Adrenal gland (tissue), 19 donors: ENCODE measurements at places on chromosomes 3 and 15. TPM values are rescaled to one million over a fixed set of nuclear protein-coding genes. Genes with fewer than 3 reads are reported as not detected.

- H3K4me1 ChIP-seq: peaks cover 7% of the 10 kb centered on the region
- H3K36me3 ChIP-seq: no peaks in the 10 kb centered on the region
- no peak overlapping the region for H3K27ac ChIP-seq
Observed at GRCh38 chr3:132290833-132291232, 26.4 kb upstream of the ACP3 start.

DNA sequence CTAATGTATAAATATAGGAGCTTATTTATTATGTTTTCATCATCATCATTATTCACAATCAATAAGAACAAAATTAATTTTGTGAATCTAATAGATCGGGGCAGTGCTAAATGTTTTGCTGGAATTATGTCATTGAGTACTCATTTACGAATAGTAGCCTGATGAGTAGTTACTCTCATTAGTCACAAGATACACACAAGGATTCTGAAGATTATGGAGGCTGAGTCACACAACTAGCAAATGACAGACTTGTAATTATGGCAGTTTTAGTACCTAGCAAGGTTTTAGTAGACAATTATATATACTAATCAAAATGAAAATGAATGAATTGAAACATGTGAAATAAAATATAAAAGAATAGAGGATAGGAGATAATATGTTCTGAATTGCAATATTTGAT is 954.2 kb downstream of the CADM2 start:
- H3K4me1 ChIP-seq: no peaks in the 10 kb centered on the region
- no peaks in the 10 kb centered on the region for H3K27me3 ChIP-seq
- no peak overlapping the region for H3K27ac ChIP-seq

DNA sequence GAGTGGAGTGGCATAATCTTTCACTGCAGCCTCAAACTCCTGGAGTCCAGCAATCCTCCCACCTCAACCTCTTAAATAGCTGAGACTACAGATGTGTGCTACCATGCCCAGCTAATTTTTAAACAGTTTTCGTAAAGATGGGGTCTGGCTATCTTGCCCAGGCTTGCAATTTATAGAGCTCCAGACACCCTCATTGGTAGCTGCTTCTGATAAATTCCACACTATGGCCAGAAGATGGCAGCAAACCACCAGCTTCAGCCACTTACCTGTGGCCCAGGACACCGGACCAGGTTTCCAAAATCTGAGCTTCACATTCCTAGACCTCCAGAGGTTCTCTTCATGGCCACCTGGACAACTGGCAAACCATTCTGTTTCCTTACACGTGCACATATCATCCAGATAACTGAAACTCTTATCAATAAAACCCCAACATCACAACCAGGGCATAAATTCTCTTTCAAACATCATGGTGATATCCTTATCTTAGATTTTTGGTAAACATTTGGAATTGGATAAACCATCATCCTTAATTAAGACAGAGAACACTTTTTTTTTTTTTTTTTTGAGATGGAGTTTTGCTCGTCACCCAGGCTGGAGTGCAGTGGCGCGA is 28.9 kb downstream of the FBXW12 start:
- no peak overlapping the region for H3K27ac ChIP-seq
- no peaks in the 10 kb centered on the region for H3K36me3 ChIP-seq
- peaks cover 5% of the 10 kb centered on the region for H3K4me1 ChIP-seq
- no peak overlapping the region for H3K4me3 ChIP-seq

DNA sequence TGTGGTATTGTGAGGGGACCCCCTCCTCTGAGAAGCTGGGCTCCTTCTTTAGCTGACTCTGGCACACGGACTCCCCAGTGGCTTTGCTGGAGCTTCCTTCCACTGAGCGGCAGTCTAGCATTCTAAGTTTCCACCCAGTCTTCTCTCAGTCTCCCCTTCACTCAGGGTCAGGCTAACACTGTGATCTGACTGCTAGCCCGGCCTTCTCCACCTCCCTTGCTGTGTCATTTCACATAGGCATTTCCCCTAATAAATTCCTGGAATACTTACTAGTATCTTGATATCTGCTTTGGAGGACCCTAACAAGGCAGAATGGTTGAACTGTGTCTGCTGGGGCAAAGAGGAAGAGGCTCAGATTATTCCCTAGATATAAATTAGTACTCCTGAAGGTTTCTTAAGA is 106.2 kb upstream of the THBS1 start:
- H3K4me3 ChIP-seq: no peak overlapping the region
- H3K4me1 ChIP-seq: no peaks in the 10 kb centered on the region
- no peak for DNase-seq
- H3K27ac ChIP-seq: no peak overlapping the region
- no peaks in the 10 kb centered on the region for H3K36me3 ChIP-seq

DNA sequence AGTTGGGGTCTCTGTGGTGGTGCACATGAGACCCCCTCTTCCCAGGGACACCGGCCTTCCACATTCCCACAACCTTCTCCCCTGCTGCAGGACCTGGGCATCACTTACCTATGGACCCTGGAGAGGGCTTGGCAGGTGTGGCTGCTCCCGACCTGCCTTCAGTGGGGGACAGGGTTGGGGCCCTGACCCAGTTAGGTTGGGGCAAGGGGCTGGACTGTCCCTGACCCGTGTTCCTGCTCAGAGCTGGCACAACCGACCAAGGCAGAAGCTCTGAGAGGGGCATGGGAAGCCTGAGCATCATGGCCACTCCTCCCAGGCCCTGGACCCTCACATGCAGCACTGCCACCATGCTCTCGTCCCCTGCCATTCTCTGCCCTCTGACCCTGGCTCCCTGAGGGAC is 6.1 kb downstream of the NBEAL2 start:
- DNase-seq: no peak
- no peak overlapping the region for H3K4me3 ChIP-seq
- no peaks in the 10 kb centered on the region for H3K36me3 ChIP-seq
- H3K27me3 ChIP-seq: no peaks in the 10 kb centered on the region
- H3K27ac ChIP-seq: no peak overlapping the region

SAMD7 gene
- total RNA-seq: not detected

GRCh38 chr3:119145500-119146167 is at the start of gene TEX55:
Gene TEX55, plus strand, starts transcription at chr3:119146165. Its CDS starts 25 bp downstream, at chr3:119146190.
- DNase-seq: no peak
- no peak within 1 kb of the TSS for H3K27ac ChIP-seq
- H3K4me1 ChIP-seq: no peaks in the 10 kb centered on the region
- no peak within 1 kb of the TSS for H3K4me3 ChIP-seq
- H3K36me3 ChIP-seq: no peaks in the 10 kb centered on the region

- no peaks in the 10 kb centered on the region for H3K36me3 ChIP-seq
- no peaks in the 10 kb centered on the region for H3K4me1 ChIP-seq
- DNase-seq: no peak
Observed at GRCh38 chr3:181790561-181790960, 78.8 kb downstream of the SOX2 start.

- DNase-seq: no peak
- no peaks in the 10 kb centered on the region for H3K36me3 ChIP-seq
- H3K27me3 ChIP-seq: no peaks in the 10 kb centered on the region
- no peaks in the 10 kb centered on the region for H3K4me1 ChIP-seq
- no peak overlapping the region for H3K4me3 ChIP-seq
Observed at GRCh38 chr3:12287727-12288181, 1.1 kb upstream of the PPARG start.

MEGF11 gene
- not detected for total RNA-seq

GRCh38 chr15:90165659-90166489 is 35.3 kb upstream of the SEMA4B start:
- peaks cover 15% of the 10 kb centered on the region for H3K4me1 ChIP-seq
- no peaks in the 10 kb centered on the region for H3K27me3 ChIP-seq
- no peaks in the 10 kb centered on the region for H3K36me3 ChIP-seq
- no peak overlapping the region for H3K4me3 ChIP-seq
- DNase-seq: peak; percentile 95

MOBP gene
- not detected for total RNA-seq

GRCh38 chr3:188303286-188303799 is 149.4 kb downstream of the LPP start:
- H3K27ac ChIP-seq: no peak overlapping the region
- H3K27me3 ChIP-seq: no peaks in the 10 kb centered on the region
- peaks cover 37% of the 10 kb centered on the region for H3K4me1 ChIP-seq
- H3K36me3 ChIP-seq: no peaks in the 10 kb centered on the region
- no peak for DNase-seq
- H3K4me3 ChIP-seq: no peak overlapping the region

DNA sequence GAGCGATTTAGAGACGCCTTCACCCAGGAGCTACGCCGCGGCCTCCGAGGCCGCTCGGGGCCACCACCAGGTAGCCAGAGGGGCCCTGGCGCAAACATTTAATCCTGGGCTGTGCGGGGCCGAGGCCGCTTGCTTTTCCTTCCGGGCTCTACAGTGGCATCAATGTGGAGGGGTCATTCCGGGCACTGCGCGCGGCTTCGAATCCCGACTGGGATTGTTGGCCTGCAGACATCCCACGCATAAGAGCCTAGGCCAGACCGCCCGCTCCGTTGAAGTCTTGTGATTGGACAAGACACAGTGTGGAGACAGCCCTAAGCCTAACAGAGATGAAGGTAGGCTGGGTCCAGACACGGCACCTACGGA is 568 bp upstream of the NCBP2 start:
- no peaks in the 10 kb centered on the region for H3K27me3 ChIP-seq
- peaks cover 12% of the 10 kb centered on the region for H3K36me3 ChIP-seq
- peak overlapping the region; percentile 97 for H3K27ac ChIP-seq
- DNase-seq: peak; percentile 68

DNA sequence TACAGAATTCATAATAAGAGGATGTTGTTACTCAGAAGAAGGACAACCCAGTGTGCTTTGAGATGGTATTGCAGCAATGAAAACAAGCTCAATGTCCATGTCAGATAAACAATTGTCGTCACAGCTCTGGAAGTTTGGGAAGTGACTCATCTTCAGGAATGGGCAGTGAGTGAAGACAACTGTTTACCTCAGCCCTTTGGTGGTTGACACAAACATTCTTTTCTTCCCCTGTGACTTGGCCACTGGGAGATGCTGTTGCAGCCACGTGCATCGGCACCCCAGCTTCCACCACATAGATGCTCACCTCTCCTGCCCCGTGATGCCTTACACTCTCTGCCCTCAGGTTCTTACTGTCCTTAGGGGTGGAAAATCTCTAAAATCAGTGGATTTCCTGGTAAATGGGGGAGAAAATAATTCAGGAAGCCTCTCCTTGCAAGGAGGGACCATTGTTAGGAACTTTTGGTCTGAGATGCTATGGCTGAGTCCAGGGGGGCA is 114.1 kb upstream of the GALNT15 start:
- H3K27me3 ChIP-seq: no peaks in the 10 kb centered on the region
- no peaks in the 10 kb centered on the region for H3K36me3 ChIP-seq
- peak overlapping the region; percentile 93 for H3K27ac ChIP-seq
- H3K4me1 ChIP-seq: peaks cover 4% of the 10 kb centered on the region
- DNase-seq: peak; percentile 83
- H3K4me3 ChIP-seq: no peak overlapping the region

ROPN1 gene
- not detected for total RNA-seq

DNA sequence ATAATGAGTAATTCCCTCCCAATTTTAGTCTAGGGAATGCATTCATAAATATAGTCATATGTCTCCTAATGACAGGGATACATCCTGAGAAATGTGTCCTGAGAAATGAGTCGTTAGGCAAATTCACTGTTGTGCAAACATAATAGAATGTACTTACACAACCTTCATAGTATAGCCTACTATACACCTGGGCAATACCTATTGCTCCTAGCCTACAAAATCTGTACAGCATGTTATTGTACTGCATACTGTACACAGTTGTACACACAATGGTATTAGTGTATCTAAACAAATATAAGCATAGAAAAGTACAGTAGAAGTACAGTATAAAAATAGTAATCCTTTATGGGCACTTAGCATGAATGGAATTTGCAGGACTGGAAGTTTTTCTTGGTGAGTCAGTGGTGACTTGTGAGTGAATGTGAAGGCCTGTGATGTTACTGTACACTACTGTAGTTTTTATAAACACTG is 6.6 kb downstream of the DTWD1 start:
- no peaks in the 10 kb centered on the region for H3K36me3 ChIP-seq
- H3K27me3 ChIP-seq: no peaks in the 10 kb centered on the region
- no peaks in the 10 kb centered on the region for H3K4me1 ChIP-seq
- H3K27ac ChIP-seq: no peak overlapping the region

GRCh38 chr15:96629511-96629910 is 299.0 kb downstream of the NR2F2 start:
- H3K36me3 ChIP-seq: no peaks in the 10 kb centered on the region
- no peak overlapping the region for H3K27ac ChIP-seq
- peak; percentile 24 for DNase-seq
- peaks cover 4% of the 10 kb centered on the region for H3K4me1 ChIP-seq
- no peaks in the 10 kb centered on the region for H3K27me3 ChIP-seq
- no peak overlapping the region for H3K4me3 ChIP-seq

DNA sequence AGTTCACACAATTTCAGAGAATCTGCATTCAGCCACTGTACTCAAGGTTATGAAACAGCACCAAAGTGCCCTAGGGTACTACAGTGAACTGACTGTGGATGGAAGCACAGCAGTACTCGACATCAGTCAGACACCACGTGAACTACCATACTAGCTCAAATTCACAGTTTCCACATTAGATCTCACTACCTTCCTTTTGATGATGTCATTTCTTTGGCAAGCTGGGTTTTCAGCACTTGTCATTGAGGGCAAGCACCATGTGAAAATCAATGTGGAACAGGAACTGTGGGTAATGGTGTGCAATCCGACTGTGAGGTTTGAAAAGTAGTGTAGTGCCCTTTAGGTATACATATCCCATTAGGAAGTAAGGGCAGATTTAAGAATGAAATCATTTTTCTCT is 110.5 kb upstream of the BFSP2 start:
- no peak overlapping the region for H3K27ac ChIP-seq
- no peaks in the 10 kb centered on the region for H3K36me3 ChIP-seq
- no peak for DNase-seq
- no peaks in the 10 kb centered on the region for H3K27me3 ChIP-seq

- no peaks in the 10 kb centered on the region for H3K4me1 ChIP-seq
- no peaks in the 10 kb centered on the region for H3K27me3 ChIP-seq
- no peak overlapping the region for H3K27ac ChIP-seq
Observed at GRCh38 chr3:67558426-67558825, 96.0 kb downstream of the SUCLG2 start.

LRTM1 gene
- not detected for total RNA-seq

DNA sequence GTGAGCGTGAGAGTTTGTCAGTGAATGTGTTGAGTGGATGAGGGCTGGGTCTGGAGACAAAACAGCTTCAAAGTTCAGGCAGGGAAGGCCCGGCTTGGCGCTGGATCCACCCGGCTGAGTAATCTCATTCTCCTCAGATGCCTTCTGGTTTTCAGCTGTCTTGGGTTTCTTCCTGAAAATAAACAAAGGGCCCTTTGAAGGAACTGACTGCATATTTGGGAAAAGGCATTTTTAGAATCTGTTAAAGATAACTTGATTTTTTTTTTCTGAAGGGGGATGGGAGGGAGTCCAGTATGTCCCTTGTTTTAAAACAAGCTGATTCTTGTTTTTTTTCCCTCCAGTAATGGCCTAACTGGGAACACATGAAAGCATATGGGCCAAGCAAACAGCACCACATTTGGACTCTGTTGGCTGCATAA is 86.4 kb downstream of the TIGIT start:
- H3K4me1 ChIP-seq: peaks cover 5% of the 10 kb centered on the region
- H3K4me3 ChIP-seq: no peak overlapping the region
- DNase-seq: peak; percentile 48
- H3K27me3 ChIP-seq: no peaks in the 10 kb centered on the region

- H3K36me3 ChIP-seq: no peaks in the 10 kb centered on the region
- H3K4me3 ChIP-seq: no peak overlapping the region
Observed at GRCh38 chr3:19543212-19543841, 390.7 kb downstream of the EFHB start.
